ENCODE measurements at places on chromosomes 6 and 20.
A peak's percentile ranks its signal among the peaks of the same experiment; 100 is the strongest.

DNA sequence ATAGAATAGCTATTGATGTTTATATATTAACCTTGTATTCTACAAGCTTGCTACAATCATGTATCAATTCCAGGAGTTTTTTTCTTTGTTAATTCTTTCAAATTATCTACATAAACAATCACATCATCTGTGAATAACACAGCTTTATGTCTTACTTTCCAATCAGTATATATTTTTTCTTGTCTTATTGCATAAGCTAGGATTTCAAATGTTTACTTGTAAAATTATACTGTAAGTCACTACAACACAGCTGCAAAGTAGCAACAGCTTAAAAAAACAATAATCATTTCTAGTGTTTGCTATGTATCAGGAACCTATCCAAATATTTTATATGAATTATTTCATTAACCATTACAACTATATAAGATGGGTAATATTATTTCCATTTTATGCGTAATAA is 270.4 kb downstream of the KIF16B start:
- DNase-seq, result no peak

DNA sequence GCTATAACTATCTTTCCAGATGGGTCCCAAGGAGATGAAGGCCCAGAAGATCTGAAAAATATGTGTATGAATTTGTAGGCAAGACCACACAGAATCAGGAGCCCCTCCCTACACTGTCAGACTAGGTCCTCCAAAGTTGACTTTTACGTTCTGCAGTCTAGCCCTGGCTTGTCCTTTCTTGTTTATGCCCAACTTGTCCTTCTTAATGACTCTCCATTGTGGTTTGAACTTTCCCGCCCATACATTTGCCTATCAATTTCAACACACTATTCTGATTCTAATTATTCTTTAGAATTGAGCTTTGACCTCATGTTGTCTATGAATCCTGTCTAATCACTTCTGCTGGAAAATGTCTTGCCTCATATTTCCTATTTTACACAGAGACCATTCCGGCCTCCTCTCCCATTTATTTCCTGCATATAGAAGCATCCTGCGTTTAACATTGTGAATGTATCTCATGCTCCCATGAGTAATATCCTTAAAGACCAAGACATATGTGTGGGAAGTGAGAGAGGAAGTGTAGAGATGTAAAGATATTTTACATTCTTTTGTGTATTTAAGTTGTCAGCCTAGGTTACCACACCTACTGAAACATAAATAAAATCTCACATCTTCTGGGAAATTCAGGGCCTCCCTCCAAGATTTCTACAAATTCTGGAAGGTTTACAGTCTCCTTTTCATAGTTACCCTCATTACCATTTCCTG is 348.3 kb downstream of the BCKDHB start:
- DNase-seq, result no peak

DNA sequence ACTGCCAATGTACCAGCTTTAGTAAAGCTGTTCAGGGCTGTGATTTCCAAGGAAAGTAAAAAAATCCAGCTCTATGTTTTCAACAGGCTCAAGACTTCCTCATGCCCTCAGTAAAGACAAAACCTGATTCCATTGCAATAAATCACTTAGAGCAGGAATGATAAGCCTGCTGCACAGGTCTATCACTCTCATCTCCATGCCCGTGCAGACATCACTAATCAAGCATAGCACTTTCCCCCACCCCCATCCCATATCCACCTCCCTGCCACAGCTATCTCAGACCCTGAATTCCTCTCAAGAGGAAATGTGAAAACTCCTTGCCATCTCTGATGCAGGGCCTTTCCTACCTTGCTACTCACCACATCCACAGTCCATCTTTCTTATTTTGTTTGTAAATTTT is 554.9 kb downstream of the MAFB start:
- DNase-seq, result no peak

DNA sequence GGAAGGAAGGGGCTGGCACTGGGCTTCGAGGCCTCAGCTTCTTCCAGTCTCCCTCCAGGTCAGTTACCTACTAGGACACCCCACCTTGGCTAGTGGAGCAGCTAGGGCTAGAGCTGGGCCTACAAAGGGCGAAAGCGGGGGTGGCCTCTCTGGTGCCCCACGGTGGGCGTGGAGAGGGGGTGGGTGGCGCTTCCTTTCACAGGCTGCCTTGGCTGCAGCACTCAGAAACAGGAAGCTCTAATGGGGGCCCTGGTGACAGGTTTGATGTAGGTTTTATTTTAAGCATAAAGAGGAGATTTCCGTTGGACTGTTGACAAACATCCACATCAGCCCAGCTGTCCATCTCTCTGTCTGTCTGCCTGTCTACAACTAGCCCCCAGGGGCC is 13.4 kb downstream of the FAM110A start:
- peak; percentile 36 for DNase-seq

DNA sequence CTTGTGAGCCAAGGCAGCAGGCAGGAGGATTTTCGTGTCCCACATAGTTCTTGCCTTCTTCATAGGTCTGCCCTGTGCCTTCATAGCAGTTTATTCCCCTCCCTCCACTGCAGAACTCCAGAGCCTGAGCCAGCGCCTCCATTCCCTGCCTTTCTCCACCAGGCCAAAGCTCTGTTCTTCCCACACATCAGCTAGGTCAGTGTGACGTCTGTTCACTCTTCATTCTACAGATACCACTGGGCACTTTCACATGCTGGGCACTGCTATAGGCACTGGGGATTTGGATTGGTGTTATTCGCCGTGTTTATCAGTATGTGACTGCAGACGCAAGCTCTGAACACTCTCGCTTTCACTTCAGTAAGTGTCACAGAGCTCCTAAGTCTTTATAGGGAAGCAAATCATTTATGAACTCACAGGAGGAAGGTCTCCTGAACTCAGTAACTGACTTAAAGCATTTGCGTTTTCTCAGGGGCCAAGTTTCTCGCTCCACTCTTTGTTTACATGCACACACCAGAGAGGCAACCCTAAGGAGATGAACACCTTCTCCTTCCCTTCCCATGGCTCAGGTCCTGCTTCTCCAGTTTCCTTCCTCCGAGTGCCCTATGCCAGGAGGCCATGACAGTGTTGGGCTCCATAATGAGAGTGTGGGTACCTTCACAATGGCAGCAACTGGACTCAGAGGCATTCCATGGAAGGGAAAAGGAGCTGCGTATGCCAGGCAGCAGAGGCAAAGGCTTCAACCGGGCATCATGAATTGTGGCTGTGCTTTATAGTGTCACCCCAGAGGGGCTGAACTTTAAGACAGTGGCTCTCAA is 6.3 kb upstream of the APMAP start:
- no peak for DNase-seq

- DNase-seq, result no peak
Observed at GRCh38 chr20:49616154-49617007, 48.4 kb upstream of the PTGIS start.

DNA sequence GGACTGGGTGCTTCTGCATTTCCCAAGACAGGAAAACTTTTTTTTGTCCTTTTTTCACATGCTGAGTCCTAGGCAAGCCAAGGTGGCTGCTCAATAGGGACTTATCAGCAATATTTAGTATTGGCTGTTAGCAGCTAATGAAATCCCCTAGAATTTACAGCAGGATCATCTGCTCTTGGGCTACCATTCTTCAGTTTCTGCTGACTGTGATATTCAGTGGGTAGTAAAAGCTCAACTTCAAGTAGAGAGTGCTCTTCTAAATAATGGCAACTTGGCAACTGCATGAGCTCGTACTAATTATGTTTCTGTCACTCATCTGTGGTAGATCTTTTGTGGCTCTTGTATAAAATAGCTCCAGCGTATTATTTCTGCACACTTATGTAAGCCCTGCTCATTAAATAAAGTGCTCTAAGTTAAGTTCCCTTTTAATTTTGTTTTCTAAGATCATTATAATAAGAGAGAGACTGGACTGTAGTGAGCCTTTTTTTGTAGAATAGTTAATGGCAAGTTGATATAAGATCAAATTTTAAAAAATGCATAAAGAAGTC is 110.3 kb downstream of the SLC35F1 start:
- no peak for DNase-seq

DNA sequence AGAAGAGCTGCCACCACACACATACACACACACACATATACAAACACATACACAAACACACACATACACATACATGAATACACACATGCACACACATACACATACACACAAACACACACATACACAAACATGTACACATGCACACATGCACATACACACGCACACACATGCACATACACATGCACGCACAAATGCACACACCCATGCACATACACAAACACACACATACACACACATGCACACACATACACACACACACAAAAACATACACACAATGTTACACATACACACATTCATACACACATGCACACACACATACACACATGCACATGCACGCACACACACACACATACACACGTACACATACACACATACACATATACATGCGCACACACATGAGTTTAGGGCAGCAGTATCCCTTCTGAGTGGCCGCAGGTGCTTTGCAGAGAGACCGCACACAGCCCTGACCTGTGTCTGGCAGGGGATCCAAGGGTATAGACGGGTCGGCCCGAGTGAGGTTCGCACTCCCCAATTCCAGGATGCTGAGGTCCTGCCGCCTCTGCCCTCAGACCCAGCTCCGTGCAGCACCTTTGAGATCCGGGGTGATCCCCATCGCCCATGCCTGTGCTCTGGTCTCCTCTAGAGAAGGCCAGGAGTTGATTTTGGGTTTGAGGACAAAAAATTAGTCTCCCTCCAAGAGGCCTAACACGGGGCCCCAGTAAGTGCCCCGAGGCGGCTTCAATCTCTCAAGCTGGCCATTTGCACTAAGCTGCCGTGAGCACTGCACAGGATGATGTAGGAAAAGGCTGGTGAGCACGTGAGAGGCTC is 56.8 kb downstream of the TMEM242 start:
- no peak for DNase-seq

GRCh38 chr6:99611148-99611547 is 4.5 kb downstream of the PRDM13 start:
- DNase-seq, result no peak

DNA sequence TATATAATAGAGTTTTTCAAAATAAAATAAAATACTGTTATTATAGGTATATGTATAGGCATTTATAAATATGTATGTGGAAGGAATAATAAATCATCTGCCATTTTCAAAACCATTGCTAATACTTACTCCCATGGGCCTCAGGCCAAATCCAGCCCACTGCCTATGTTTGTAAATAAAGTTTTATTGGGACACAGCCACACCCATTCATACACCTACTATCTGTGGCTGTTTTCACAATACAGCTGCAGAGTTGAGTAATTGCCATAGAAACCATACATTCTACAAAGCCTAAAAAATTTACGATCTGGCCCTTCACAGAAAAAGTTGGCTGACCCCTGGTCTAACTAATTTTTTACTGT is 9.5 kb downstream of the ALDH5A1 start:
- DNase-seq, result no peak

DNA sequence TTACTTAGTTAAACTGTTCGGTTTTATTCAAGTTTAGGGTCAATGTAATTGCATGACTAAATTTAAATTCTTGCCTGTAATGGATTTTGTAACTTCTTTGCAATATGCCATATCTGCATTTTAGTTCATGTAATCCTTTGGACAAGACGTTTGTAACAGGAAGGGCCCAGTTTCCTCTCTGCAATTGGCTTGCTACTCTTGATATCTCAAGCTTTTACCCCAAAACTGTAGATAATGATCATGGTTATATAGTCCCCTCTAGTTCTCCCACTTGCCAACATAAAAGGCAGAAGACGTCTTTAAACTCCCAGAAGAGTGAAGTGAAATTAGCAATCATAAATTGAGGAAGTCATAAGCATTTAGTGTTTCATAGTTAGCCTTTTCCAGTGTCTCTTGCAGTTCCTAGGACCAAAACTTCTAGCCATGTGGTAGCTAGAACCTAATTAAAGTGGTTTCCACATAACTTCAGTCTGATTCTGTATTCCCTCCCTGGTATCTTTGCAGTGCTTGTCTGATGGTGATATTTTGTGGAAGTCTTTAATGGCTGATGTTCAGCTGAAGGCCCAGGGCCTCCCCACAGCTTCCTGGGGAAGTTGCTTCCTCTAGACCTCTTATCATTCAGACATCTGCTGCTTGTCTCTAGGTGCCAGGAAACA is 117.8 kb upstream of the SUPT3H start:
- no peak for DNase-seq

DNA sequence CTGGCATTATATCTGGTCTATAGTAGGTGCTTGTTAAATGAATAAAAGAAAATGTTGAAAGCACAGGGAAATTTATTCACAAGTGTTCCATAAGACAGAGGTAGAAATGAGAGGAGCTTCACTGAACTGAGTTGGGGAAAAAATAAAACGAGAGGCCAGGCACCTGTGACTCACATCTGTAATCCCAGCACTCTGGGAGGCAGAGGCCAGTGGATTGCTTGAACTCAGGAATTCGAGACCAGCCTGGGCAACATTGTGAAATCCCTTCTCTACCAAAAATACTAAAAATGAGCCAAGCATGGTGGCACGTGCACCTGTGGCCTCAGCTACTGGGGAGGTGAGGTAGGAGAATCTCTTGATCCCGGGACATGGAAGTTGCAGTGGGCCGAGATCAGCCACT is 28.1 kb upstream of the IBTK start:
- DNase-seq, result no peak

- no peak for DNase-seq
Observed at GRCh38 chr6:119109654-119110325, 31.3 kb upstream of the FAM184A start.

GRCh38 chr20:62576815-62577489 is 65.4 kb upstream of the SLCO4A1 start:
- no peak for DNase-seq

DNA sequence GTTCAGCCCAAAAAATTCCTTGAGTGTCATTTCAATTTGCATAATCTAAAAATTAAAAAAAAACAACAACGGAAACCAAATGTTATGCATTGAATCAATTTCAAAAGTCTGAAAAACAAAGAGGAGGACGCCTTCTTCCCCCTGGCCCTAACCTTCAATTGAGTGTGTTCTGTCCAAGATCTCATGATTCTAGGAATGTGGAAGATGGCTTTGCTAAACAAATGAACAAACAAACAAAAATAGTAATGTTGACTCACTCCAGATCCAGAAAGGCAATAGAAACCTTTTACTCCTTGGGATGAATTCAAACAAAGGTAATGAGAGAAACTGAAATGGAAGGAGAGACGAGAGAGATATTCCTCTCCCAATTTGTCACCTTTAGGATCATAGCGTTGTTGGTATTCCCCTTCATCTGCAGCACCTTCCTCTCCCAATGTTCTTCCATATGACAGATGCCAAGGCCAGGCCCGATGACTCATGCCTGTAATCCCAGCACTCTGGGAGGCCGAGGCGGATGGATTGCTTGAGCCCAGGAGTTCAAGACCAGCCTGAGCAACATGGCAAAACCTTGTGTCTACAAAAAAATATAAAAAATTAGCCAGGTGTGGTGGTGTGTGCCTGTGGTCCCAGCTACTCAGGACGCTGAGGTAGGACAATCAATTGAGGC is 109.2 kb upstream of the ADGRF1 start:
- no peak for DNase-seq

Data from stimulated activated CD8-positive, alpha-beta memory T cell treated with anti-CD3 and anti-CD28 coated beads, Interleukin-7, amount 100 ng/mL, for 1 hour (primary cell).